ENCODE measurements at places on chromosomes 4 and X.

DNA sequence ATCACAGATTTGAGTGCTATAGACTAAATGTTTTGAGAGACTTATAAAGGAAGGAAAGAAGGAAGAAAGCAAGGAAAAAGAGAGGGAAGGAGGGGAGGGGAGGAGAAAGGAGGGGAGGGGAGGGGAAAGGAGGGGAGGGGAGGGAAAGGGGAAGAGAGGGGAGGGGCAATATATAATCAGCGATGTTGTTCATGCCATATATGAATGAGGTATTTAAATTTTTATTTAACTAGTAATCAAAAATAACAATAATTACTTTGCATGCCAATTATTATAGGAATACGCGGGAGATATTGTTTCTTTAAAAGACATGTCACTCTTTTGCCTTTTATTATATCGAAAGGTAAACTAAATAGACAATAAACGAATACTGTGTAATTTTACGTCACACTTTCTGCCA lies 1029.7 kb downstream of the FAT4 start:
- no peak for DNase-seq

DNA sequence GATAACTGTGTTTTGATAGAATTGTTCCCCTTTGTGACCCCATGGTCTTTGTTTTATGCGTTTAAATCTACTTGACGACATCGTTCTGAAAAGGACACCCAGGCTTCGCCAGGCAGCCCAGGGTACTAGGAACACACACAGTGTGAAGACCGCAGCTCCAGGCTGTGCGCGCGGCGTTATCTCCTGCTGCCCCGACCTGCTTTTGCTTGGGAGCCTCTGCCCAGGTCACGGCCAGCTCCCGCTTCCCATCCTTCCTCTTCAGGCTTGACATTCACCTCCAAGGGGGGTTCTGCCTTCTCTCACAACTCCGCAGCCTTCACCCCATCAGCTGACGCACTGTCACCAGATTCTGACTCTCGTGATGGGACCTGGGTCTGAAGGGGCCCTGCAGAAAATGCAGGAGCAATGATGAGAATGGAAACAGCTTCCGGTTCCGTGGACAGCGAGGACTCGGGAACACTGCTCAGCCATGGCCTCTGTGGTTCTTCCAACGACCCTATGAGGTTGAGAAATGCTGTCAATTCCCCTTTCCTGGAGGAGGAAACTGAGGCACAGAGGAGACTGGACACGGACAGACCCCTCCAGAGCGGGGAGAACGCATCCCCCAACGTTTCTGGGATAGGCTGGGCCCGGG lies 536 bp upstream of the HTRA3 start:
- DNase-seq = no peak

- DNase-seq = no peak
Observed at GRCh38 chr4:64857815-64858214, 448.6 kb upstream of the TECRL start.

GRCh38 chr4:52028970-52029369 lies 8.8 kb upstream of the LRRC66 start:
- DNase-seq = no peak

DNA sequence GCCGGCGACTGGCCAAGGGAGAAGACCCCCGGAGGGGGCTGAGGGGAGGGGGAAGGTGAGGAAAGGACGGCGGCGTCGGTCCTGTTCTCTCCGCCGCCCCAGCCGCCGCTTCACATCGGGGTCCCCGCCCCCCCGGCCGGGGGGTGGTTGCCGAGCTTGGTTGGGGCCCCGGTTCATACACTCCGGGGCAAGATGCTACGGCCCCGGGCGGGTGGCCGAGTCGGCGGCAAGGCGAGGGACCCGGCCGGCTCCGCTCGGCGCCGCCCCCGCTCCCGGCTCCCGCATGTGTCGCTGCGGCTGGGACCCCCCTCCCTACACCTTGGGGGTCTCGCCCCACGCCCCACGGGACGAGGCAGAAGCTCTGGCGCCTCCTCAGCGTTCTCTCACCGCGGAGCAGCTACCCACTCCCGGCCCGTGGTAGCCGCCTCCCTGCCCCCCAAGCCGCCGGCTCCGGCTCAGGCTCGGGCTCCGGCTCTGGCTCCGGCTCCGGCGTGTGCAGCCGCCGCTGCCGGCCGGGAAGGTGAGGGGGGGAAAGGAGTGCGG lies 461 bp downstream of the FBXW7 start:
- no peak for DNase-seq

GRCh38 chr4:26048950-26049349 lies 134.9 kb downstream of the SMIM20 start:
- no peak for DNase-seq

- no peak for DNase-seq
Observed at GRCh38 chrX:140799216-140799615, 89.7 kb downstream of the LINC00632 start.

- no peak for DNase-seq
Observed at GRCh38 chr4:148081267-148081666, 349.4 kb downstream of the ARHGAP10 start.

DNA sequence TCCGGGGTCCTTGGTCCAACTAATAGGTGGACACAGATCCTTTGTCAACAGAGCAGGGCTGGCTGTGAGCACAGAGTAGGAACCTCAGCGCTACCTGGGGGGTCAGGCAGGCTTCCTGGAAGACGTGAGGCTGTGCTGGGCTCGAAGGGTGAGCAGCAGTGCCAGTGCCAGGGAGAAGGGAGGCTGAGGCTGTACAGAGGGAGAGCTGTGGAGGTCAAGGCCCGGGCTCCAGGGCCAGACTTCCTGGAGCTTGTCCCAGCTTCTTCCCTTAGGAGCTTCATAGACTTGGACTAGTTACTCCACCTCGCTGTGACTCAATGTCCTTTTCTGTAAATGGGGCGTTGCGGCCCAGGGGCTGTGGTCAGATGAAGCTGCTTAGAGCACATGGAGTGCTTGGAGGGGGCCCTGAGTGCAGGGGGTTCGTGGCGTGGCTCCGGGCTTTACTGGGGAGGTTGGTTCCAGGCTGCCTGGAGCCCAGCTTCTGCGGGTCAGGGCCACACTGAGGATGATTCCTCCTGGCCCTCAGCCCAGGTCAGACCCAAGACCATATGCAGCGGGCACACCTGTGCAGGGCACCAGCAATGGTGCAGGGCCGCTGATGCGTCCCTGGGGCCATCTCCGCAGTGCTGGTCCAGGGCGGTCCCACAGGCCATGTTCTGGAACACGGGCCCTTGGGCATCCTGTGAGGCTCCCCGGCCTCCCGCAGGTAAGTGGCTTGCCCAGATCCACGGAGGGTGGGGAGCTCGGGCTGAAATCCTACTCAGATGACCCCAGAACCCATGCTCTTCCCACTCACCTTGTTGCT lies 98.1 kb downstream of the DCTD start:
- no peak for DNase-seq

GRCh38 chr4:110527156-110527555 lies 51.2 kb downstream of the ENPEP start:
- DNase-seq = no peak

GRCh38 chr4:145171911-145172310 lies 8.5 kb downstream of the OTUD4 start:
- DNase-seq = no peak

- no peak for DNase-seq
Observed at GRCh38 chr4:69838977-69839376, 21.0 kb downstream of the SULT1E1 start.

DNA sequence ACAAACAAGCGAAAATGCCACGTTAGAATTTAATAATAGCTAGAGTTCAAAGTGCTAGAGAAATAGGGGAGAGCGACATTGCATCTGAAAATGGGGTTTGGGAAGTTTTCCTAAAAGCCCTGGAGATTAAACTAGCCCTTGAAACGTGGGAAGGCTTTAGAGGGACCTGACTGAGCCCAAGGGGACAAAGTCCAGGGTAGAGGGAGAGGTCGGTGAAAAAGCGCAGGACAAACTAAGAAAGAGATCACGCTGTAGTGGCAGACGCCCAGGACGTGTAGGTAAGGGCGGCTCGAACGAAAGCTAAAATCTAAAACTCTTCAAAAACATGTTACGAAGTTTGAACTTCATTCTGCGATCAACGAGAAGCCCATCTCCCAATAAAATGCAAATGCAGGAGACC lies 1.1 kb upstream of the ATP11C start:
- no peak for DNase-seq

- peak; percentile 88 for DNase-seq
Observed at GRCh38 chrX:149504915-149505651, at the start of gene IDS. IDS (minus strand) TSS chrX:149505306; CDS start chrX:149505137, 169 bp downstream.

All from hematopoietic multipotent progenitor cell treated with erythropoietin and hydrocortisone succinate and interleukin-3 and kit ligand, for 8 days (in vitro differentiated cells).